ENCODE measurements at places on chromosomes 4 and X. TPM values are rescaled to one million over a fixed set of nuclear protein-coding genes. Genes with fewer than 3 reads are reported as not detected.

GRCh38 chr4:92257931-92258857, 45.6 kb upstream of the GRID2 start:
- DNase-seq, result no peak

GRCh38 chr4:15755321-15756155, 22.6 kb upstream of the CD38 start:
- no peak for DNase-seq

DNA sequence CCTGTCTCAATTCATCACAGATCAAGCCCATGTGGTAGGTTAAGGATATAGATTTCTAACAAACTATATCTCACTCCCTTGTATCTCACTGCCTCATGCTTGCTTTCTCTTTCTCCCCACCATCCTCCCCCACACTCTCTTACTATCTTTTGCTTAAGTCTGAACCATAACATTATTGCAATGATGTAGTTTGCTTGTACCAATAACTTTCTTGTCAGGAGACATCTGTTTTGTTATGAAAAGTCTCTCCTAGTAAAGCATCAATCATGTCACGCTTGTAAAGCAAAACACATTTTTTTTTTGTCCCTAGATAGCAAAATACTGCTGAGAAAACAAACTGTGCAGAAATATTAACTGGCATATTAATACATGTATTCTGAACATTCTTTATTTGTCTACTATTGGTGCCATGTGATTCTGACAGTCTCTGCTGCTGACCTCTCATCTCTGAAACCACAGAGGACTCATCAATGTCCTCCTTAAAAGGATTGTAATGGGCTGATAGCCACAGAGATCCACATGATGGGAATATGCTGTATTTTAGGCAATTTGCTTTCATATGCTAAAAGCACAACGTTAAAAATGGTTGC, 217.5 kb downstream of the VEGFC start:
- DNase-seq, result no peak

- no peak for DNase-seq
Measured at GRCh38 chr4:149638073-149638472, 177.6 kb downstream of the IQCM start.

DNA sequence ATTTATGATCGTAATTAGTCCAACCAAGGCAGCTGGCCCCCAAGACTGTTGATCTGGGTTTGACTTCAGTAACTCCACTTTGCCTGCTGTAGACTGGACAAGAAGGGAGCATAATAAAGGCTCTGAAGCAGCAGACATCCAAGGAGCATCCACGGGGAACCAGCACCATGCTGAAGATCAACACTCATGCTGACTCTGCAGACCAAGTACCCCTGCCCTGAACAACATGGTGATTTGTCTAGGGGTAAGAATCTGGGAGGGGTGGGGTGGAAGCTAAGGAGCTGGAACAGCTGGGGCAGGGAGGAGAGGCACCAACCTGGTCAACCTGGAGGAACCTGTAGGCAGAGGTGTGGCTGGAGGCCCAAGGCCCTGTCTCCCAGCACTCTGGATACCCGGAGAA, 2.1 kb downstream of the TEC start:
- DNase-seq, result no peak

- peak; percentile 43 for DNase-seq
Measured at GRCh38 chr4:77473509-77473908, 132.1 kb upstream of the CXCL13 start.

GRCh38 chrX:148976571-148977400, 476.4 kb downstream of the AFF2 start:
- no peak for DNase-seq

Gene PDZD4
- polyA plus RNA-seq, result not detected

Gene TEX11
- 0.27 TPM for polyA plus RNA-seq
